Fibroblast of lung (primary cell): ENCODE measurements at places on chromosomes 16 and 17. TPM values are rescaled to one million over a fixed set of nuclear protein-coding genes. Genes with fewer than 3 reads are reported as not detected.

- peak; percentile 10 for DNase-seq
Measured at GRCh38 chr17:75551266-75551665, 25.8 kb downstream of the LLGL2 start.

GRCh38 chr16:22970209-22970865 lies 156.4 kb downstream of the HS3ST2 start:
- no peak for DNase-seq

DNA sequence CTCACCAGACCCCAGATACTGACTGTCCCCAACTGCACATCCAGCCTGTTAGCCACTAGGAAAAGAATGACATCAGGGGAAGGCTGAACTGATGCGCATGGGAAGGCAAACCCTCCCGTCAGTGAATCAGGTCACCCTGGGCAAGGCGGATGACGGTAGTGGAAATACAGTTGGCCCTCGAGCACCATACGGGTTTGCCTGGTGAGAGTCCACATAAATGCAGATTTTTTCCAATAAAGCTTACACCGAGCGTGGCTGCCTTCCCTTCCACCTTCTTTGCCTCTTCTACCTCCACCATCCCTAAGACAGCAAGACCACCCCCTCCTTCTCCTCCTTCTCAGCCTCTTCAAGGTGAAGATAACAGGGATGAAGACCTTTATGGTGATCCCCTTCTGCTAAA lies 236.1 kb upstream of the TNRC6C start:
- DNase-seq = no peak

- no peak for DNase-seq
Measured at GRCh38 chr17:27918498-27918897, 25.3 kb upstream of the LYRM9 start.

The EPOP gene
- total RNA-seq = 0.26 and 0.33 TPM in 2 replicates

The KIAA0513 gene
- total RNA-seq = 19.5 and 22.3 TPM in 2 replicates

The ERN2 gene
- total RNA-seq = under 0.01 and 0.83 TPM in 2 replicates

The KRTAP4-4 gene
- not detected in 2 replicates for total RNA-seq

The GPR142 gene
- not detected in 2 replicates for total RNA-seq
